ENCODE measurements at places on chromosomes 3 and 15. TPM values are rescaled to one million over a fixed set of nuclear protein-coding genes. Genes with fewer than 3 reads are reported as not detected.

The FEZF2 gene
- not detected for total RNA-seq

The CAND2 gene
- 15.0 TPM for total RNA-seq

The RTP1 gene
- 1.4 TPM for total RNA-seq

DNA sequence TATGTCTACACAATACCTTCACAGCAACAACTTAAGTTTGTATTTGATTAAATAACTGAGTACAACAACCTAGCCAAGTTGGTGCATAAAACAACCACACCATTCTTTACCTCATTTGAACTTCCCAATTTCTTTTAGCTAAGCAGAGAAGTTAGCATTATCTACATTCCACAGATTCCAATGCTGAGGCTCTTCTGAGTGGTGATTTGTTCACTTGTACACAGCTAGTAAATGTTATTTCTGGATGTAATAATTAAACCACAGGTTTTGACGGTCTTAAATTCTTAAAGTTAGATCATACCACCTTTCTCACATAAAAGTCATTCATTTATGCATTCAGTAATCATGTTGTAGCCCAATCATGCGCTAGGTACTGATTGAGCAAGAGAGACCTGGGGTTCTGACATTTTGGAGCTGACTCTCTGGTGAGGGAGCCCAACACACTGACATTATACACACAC, 102.5 kb downstream of the SST start:
- no peak for DNase-seq
- no peak overlapping the region for H3K27ac ChIP-seq
- peaks cover 36% of the 10 kb centered on the region for H3K4me1 ChIP-seq
- H3K27me3 ChIP-seq: no peaks in the 10 kb centered on the region

- peaks cover 22% of the 10 kb centered on the region for H3K27me3 ChIP-seq
- H3K4me3 ChIP-seq: no peak overlapping the region
- no peaks in the 10 kb centered on the region for H3K36me3 ChIP-seq
Observed at GRCh38 chr3:189307963-189308362, 136.2 kb downstream of the TPRG1 start.

DNA sequence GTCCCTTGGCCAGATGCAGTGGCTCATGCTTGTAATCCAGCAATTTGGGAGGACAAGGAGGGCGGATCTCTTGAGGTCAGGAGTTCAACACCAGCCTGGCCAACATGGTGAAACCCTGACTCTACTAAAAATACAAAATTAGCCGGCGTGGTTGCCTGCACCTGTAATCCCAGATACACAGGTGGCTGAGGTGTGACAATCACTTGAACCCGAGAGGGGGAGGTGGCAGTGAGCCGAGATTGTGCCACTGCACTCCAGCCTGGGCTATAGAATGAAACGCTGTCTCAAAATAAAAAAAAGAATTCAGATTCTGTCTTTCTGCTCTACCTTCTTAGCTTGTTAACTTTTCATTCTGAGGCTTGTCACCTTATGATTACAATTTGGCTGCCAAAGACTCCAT, 22.1 kb downstream of the MYO5A start:
- no peak overlapping the region for H3K27ac ChIP-seq
- no peaks in the 10 kb centered on the region for H3K4me1 ChIP-seq
- no peaks in the 10 kb centered on the region for H3K36me3 ChIP-seq
- H3K27me3 ChIP-seq: no peaks in the 10 kb centered on the region
- H3K4me3 ChIP-seq: no peak overlapping the region

- peak; percentile 47 for DNase-seq
- H3K4me3 ChIP-seq: peak overlapping the region; percentile 79
- no peak overlapping the region for H3K27ac ChIP-seq
- H3K4me1 ChIP-seq: peaks cover 37% of the 10 kb centered on the region
- peaks cover 29% of the 10 kb centered on the region for H3K36me3 ChIP-seq
Observed at GRCh38 chr15:92650256-92650655, 5.3 kb downstream of the FAM174B start.

DNA sequence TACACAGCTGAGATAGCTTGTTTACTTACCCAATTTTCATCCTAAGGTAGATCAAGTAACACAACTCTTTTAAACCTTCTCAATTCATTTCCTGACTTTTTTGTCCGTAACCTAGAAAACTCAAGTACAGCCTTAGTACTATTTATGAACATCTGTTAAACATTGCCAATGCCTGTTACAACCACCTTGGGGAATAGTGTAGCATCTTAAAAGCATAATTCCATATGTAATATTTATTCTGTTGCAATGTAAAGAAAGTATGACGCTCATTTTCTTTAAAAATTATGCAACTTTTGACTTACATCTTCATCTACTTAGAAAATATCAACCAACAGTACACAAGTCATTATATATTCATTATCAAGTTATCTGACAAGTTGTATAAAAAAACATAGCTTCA, 54.6 kb downstream of the SUCLG2 start:
- H3K27ac ChIP-seq: no peak overlapping the region
- no peak overlapping the region for H3K4me3 ChIP-seq
- H3K27me3 ChIP-seq: no peaks in the 10 kb centered on the region
- H3K36me3 ChIP-seq: peaks cover under 1% of the 10 kb centered on the region
- no peaks in the 10 kb centered on the region for H3K4me1 ChIP-seq
- DNase-seq: no peak

DNA sequence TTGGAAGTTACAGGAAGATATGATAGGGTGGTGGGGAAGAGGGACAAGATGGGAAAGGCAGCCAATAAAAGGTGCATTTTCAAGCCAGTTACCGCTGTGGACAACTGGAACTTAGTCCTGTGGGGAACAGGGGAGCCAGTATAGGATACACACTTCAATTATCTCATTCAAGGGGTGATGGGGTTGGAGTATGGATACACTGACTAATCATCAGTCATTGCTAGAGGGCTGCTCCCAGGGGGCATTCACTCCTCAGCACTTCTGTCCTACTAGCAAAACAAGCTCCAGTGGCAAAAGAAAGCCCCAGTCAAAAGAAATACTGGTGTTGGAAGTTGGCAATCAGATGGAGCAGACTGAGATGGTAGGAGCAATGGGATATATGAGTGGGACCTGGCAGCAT, 183.4 kb upstream of the GADL1 start:
- H3K4me1 ChIP-seq: peaks cover 5% of the 10 kb centered on the region
- H3K27me3 ChIP-seq: no peaks in the 10 kb centered on the region
- DNase-seq: no peak
- no peaks in the 10 kb centered on the region for H3K36me3 ChIP-seq
- H3K4me3 ChIP-seq: no peak overlapping the region

GRCh38 chr3:65077124-65077523, 389.3 kb upstream of the ADAMTS9 start:
- no peaks in the 10 kb centered on the region for H3K36me3 ChIP-seq
- no peaks in the 10 kb centered on the region for H3K4me1 ChIP-seq
- no peak for DNase-seq
- no peaks in the 10 kb centered on the region for H3K27me3 ChIP-seq

GRCh38 chr3:183690402-183690995, 7.1 kb upstream of the YEATS2 start:
- H3K36me3 ChIP-seq: no peaks in the 10 kb centered on the region
- no peak for DNase-seq
- no peaks in the 10 kb centered on the region for H3K27me3 ChIP-seq
- H3K27ac ChIP-seq: no peak overlapping the region

Measured in endodermal cell (in vitro differentiated cells).